ENCODE measurements at places on chromosomes 1 and 21.

DNA sequence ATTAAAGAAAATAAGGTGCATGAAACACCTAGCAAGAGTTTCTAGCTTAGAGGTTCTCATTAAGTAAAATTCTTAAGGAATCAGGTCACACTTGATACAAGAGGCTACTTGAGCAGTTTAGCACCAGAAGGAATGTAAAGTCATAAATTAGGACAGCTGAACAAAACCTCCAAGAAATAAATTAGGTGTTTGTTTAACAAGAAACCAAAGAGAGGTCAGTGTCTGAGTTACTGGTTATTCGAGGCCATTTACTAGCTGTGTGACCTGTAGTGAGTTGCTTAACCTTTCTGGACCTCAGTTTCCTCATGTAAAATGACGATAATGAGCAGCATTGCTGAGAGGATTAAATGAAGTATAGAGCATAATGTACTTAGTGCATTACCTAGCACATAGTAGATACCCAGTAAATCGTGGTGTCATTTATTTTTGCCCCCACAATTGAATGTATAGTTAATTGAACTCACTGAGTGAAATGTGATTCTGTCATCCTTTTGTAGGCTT, 908 bp upstream of the ELK4 start:
- no peak for DNase-seq

GRCh38 chr1:110293601-110294104, 45.5 kb upstream of the RBM15 start:
- DNase-seq: no peak

DNA sequence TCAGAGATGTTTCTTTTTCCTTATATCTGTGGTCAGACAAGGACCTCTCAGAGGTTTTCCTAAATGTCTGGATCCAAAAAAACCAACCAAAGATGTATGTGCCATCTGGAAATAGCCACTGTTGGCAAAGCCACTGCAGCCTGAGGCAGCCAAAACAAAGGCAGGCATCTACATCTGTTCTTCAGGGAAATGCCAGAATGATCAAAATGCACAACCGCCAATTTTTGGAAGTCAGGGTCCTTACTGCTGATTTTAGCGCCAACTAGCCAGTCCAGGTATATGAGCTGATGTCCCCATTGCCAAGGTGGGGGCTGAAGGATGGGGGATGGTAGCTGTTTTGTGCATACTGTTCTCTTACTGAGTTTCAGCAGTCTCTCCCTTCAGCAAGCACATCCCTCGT, 45.9 kb downstream of the SYT14 start:
- no peak for DNase-seq

- no peak for DNase-seq
Observed at GRCh38 chr1:145720556-145720877, 1.2 kb downstream of the CD160 start.

- no peak for DNase-seq
Observed at GRCh38 chr1:206510371-206510770, 3.0 kb downstream of the RASSF5 start.

DNA sequence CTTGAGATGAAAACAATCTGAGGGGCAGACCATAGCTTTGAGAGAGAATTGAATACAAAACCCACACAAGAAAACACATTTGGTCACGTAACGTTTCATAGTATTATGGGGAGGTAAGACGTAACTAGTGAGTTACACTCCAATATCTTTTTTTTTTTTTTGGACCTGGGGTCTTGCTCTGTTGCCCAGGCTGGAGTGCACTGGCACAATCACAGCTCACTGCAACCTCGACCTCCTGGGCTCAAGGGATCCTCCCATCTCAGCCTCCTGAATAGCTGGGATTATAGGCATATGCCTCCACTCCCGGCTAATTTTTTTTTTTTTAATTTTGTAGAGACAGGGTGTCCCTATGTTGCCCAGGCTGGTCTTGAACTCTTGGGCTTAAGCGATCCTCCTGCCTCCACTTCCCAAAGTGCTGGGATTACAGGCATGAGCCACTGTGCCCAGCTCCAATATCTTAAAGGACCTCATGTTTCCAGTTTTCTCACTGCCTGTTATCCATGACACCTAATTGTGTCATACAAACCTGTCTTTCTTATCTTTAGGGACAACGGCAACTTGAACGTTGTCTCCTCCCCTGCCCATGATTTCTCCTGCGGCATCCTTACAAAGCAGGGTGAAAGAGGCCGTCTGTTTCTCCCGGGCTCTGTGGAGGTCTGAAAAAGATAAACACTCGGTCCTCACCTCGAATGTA, 5.3 kb downstream of the TRIM45 start:
- DNase-seq: no peak

DNA sequence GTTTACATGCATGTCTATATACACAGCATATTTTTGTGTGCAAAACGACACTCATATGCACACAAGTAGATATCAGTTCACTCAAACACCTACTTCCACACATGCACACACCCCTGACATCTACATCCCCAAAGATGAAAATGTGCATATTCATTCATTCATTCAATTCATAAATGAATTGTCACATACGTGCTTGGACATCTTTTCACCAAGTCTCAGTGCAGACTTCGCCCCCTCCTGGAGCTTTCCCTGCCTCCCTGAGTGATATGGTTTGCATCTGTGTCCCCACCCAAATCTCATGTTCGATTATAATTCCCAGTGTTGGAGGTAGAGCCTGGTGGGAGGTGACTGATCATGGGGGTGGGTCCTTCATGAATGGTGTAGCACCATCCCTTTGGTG, 53.1 kb downstream of the CAMK2N1 start:
- no peak for DNase-seq

GRCh38 chr1:51247499-51247898, 11.4 kb downstream of the RNF11 start:
- DNase-seq: no peak

DNA sequence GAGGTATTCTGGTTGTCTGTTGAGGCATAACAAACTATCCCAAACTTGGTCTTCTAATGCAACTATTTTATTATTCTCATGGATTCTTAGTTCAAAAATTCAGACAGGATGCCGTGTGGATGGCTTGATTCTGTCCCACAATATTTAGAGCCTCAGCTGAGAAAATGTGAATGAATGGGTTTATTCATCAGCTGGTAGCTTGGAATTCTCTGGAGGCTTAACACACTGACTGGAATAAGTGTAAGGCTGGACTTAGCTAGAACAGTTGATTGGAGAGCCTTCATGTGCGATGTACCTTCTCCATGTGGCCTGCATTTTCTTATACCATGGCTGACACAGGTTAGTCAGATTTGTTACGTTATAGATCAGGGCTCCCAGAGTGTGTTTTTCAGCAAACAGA, 30.8 kb downstream of the TNNI3K start:
- DNase-seq: no peak

GRCh38 chr21:35401476-35401875, 352.4 kb upstream of the RUNX1 start:
- no peak for DNase-seq

GRCh38 chr1:214897581-214897980, 185.0 kb upstream of the KCNK2 start:
- no peak for DNase-seq

GRCh38 chr1:158113759-158114127, 67.0 kb upstream of the CD1D start:
- DNase-seq: no peak
